Stimulated activated CD8-positive, alpha-beta memory T cell treated with anti-CD3 and anti-CD28 coated beads, Interleukin-15, amount 100 ng/mL, for 48 hours (primary cell): ENCODE measurements at places on chromosomes 11 and 22.

DNA sequence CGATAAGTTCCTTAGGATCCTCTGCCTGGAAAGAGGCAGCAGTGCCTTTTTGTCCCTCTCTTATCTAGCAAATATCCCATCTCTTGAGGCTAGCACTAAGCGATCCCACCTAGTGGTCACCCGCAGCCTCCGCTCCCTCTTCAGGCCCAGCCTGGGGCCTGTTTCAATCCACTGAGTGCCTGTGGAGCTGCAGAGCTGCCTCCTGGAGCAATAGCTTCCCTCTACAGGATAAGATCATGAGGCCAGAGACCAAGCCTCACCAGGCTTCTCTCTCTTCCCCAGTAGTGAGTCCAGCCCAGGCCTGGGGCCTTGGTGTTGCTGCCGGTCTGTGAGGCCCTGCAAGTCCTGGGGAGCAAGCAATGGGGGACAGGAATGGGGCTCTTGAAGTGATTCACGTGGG lies 65.8 kb downstream of the SLC22A12 start:
- no peak for DNase-seq

DNA sequence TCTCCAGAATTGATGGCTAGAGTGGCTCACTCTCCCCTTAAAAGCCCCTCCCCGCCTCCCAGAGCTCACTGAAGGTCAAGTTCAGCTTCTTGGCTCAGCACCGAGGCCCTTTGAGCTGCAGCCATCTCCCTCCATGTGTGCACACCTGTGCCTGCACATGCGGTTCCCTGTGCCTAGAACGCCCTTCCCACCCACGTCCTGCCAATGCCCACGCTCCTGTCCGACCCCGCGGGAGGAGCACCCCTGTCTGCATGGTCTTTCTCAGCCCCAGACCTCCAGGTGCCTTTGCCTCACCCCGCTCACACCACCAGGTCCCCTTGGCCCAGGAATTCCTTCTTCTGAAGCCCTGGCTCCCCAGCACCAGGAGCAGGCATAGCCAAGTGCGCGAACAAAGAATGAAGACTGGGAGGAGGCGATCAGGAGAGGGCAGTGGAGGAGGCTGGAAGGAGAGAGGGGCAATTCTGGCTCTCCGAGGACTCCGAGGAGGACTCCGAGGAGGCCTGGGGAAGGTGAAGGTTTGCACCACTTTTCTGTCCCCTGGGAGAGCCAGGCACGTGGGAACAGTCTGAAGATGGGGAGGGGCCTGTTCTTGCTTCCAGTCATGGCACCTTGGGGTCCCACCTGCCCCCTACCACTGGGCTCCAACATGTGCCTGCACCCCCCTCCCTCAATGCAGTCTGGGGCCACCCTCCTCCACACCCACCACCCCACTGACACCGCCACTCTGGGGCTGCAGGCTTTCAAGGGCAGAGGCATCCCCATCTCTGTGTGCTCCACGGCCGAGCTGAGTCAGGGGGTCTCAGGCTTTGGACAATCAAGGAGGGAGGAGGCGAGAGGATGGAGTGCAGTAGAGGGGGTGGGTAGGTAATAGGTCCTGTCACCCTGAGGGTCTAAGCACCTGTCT lies 17.7 kb downstream of the IGF2 start:
- no peak for DNase-seq

DNA sequence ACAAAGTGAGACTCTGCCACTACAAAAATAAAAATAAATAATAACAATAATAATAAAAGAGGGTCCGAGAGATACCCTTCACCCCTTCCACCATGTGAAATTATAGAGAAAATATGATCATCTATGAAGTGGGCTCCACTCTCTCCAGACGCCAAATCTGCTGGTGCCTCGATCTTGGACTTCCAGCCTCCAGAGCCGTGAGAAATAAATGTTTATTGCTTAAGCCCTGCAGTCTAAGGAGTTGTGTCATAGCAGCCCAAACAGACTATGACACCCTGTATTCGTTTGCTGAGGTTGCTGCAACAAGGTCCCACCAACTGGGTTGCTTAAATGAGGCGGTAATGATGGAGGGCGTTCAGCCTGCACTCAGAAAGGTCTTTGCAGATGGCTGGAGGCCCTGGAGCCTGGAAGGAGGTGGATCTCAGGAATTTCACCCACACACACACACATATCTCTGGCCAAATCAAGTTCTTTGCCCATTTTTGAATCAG lies 7.6 kb upstream of the SEPTIN5 start:
- no peak for DNase-seq

DNA sequence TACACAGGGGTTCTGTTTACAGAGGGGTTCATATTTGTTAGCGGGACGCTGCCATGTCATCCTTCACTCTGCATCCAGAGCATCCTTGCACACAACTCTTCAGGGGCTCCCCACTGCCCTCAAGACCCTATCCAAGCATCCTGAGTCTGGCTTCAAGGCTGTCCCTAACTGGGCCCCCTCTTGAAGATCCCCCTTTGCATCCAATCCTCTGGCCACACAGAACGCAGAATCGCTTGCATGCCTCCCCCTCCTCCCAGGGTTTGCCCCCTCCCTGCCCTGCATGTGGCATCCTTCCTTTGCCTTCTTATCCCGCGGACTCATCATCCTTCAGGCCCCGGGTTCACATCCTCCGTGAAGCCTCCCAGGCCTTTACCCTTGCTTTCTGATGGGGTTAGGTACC lies 18.6 kb downstream of the C1QTNF6 start:
- DNase-seq: no peak

DNA sequence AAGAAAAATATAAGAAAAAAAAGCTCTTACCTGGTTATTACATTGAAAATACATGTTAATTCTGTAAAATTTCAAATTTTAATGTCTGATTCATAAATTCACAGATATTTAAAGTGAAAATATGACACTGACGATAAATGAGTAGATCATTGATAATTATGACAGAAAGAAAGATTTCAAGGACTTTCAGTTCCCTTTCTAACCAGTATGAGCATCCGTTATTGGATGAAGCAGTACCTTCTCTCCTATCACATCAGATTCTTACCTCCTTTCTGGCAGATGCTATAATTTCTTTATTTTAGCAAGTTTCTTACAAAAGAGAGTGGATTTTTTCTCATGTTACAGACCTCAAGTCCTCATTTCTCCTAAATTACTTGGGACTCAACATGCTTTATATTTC lies 847.3 kb downstream of the JRKL start:
- no peak for DNase-seq

DNA sequence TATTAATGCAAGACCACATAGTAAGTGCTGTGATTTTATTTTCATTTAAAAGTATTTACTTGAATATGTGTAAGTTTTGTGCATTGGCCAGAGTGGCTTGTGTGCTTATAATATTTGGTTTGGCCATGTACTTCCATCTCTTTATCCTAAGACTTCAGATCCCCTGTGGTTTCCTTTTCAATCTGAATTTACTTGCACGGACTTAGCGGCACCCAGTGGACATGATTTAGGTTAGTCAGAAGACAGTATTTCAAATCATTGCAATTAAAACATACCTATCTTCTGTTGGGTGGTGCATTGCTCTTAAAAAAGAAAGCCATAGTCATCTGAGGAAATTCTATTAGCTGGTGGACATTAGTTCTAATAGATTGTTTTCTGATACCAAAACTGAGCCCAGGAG lies 30.7 kb downstream of the PIWIL4 start:
- DNase-seq: no peak

DNA sequence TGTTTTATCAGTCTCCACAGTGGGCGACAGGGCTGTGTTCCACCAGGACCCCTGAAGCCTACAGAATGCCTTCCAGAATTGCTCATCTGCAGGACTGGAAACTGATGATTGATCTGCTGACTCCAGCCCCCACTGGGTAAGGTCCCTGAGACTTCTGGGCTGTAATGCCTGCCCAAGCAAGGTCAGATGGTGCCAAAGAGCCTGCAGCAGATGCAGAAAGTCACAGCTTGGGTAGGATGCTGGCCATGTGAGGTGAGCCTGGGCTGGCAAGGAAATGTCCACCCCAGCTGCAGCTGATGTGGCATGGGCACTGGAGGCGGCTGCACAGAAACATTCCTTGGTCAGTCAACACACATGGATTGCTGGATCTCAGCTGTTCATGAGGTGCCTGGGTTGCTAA lies 30.9 kb downstream of the LRRC32 start:
- no peak for DNase-seq

GRCh38 chr11:27390318-27391295 lies 27.6 kb upstream of the CCDC34 start:
- no peak for DNase-seq

GRCh38 chr11:60872124-60872960 lies 5.0 kb downstream of the ZP1 start:
- DNase-seq: no peak

DNA sequence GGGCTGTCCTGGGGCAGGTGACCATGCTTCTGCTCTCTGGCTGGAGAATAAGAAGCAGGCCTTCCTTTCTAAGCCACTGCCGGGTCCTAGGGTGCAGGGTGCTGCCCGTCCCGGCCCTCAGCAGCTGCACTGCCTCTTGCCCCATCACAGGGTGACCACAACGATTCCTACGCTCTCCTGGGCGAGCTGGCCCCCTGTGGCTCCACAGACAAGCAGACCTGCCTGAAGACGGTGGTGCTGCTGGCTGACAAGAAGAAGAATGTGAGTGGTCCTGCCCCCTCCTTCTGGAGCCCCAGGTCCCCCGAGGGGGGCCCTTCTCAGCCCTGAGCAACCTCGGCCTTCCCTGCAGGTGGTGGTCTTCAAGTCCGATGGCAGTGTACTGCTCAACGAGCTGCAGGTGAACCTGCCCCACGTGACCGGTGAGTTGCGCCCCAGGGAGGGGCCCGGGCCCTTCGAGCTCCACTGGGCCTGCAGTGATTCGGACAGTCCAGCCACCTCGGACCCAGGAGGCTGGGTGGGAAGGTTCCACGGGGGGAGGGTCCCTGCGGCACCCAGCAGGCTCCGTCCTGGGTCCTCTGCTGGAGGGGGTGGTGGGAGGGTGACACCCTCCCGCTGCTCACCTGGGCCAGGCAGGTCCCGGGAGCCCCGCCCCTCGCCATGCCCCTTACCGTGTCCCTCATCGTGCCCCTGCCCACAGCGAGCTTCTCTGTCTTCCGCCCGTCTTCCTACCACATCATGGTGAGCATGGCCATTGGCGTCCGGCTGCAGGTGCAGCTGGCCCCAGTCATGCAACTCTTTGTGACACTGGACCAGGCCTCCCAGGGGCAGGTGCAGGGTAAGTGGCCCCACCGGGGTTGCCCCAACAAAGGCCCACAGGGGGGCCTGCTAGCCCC lies 8.3 kb downstream of the MUC2 start:
- no peak for DNase-seq

DNA sequence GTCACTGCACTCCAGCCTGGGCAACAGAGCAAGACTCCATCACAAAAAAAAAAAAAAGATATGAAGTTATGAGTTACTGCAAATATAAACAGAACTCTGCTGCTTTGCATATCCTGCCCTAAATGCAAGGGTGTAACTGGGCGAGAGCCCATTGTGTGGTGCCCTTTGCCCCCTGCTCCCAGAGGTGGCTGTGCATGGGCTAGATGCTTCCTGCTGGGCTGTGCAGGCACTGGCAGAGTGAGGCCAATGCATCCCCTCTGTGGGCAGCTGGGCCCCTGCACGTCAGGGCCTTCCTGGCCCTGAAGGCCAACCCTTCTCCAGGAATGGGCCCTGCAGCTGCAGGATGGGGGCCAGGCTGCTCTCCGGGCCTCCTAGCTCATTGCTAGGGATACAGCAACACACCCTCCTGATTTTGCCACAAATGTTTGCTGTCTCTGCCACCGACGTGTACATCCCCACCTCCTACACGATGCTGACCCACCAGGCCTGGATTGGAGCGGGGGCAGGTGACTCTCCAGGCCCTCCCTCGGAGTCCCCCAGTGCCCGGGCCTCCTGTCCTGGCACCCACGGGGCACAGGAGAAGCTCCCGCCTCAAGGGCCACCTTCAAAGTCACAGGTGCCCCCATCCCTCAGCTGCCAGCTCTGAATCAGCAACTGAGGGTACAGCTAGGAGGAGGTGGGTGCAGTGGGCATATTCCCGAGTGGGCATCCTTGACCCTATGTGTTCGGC lies 40.7 kb upstream of the COMT start:
- no peak for DNase-seq

DNA sequence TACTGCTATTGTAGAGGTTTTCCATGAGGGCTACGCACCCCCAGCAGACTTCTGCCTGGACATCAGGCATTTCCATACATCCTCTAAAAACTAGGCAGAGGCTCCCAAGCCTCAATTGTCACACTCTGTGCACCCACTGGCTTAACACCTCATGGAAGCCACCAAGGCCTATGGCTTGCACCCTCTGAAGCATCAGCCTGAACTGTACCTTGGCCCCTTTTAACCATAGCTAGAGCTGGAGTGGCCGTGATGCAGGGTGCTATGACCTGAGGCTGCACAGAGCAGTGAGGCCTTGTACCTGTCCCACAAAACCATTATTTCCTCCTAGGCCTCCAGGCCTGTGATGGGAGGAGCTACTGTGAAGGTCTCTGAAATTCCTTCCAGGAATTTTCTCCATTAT lies 33.9 kb downstream of the AAMDC start:
- no peak for DNase-seq

DNA sequence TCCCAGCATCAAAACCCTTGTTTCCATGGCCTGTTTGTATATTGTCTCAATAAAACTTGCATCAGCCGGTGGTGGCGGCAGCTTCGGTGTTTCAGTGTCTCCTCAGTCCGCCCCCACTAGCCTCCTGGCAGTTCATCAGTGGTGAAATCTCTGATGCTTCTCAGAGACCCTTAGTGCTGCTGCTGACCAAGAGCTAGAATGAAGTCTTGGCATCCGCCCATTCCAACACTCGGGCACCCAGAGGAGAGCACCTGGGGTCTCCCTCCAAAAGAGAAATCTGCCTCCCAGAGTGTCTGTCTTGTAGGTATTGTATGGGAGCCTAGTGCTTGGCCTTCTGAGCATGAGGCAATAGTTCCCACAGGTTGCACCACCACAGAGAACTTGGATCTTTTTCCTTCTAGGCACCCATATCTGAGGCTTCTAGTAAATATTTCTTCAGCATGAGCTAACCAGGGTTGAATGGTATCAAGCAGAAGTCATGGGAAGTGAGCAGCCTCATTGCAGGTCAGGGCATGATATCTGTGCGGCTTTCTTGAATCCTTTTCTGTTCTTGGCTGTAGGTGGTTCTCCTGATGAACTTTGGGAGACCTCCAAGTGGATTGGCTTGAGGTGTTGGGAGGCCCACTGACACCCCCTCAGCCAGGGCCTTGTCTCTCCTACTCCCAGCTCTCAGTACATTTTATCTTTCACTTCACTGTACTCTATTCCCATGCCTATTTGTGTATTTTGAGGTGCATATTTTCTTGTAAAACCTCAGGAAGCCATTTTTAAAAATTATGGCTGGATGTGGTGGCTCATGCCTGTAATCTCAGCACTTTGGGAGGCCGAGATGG lies 13.2 kb upstream of the AIFM3 start:
- no peak for DNase-seq

- no peak for DNase-seq
These were observed 25.0 kb downstream of the ARHGAP8 start for GRCh38 chr22:44777364-44777755.

DNA sequence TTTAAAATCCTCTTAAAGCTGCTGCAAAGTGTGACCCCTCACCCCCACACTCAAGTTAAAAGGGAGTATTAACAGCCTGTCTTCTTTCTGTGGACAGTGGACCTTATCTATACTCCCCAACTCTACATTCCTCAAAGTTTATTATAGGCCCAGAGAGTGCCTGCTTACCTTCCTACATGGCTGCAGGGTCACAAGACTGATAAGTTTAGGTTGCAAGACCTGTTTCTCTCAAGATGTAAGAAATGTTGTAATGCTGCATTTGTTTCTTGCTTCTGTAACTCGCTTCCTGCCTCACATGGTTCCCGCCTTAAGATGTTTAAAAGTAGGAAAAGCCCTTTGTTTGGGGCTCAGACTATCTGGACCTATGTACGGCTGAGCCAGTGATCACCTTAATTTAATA lies 10.1 kb upstream of the NXPE1 start:
- no peak for DNase-seq
